H4 (cell line): ENCODE measurements at places on chromosomes 5 and 9. TPM values are rescaled to one million over a fixed set of nuclear protein-coding genes. Genes with fewer than 3 reads are reported as not detected.
A peak's percentile ranks its signal among the peaks of the same experiment; 100 is the strongest.

GRCh38 chr9:117549444-117549843, 134.6 kb upstream of the ASTN2 start:
- no peak for DNase-seq

DNA sequence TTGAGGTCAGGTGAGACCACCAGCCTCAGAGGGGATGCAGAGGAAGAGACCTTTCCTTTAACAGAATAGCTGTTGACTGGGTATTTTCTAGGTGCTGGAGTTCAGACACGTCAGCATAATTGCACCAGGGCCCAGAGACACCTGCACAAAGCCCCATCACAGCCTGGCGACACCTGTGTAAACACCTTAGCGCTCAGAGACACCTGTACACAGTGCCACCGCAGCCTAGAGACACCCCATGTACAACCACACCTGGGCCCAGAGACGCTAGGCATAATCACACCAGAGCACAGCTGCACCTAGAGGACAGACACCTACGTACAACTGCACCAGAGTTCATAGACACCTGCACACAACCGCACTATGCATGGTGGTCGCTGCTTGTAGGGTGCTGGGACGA, 1.0 kb downstream of the TRIP13 start:
- no peak for DNase-seq

DNA sequence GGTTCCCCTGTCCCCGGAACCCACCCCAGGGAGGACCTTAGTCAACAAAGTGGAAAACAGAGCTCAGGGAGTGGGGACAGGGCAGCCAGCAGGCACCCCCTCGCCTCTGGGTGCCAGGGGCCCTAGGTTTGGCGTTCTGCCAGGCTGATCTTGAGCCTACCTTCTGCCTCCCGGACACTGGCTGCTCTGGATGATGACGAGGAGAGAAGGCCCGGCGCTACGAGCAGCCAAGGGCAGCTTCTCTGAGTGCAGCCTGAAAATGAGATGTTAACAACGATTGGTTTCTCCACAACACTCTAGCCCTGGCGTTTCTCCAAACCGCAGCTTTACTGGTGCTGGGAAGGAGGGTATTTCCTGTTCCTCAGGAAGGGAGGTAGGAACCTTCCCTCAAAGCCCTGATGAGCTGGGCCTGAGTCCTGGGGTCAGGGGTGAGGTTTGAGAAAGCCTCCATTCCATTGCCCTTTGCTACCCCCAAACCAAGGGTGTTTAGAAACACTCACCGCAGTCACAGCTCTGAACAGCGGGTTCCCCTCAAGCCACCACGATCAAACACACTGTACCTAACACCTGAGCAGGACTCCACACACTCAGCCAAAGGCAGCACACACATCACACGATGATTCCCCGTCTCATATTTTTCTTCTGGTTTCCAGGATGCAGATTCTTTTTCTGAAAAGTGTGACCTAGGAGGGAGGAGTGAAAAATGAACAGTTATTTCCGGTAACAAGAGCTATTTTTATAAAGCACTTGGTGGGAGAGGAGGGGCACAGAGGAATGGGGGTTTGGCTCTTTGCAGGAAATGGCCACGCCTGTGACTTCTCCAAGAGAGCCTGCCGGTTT, at the start of gene STING1:
Gene STING1 (minus strand): TSS at position 709 of the 840 bp plus-strand sequence. CDS start 1,054 bp downstream, outside the sequence.
- peak; percentile 98 for DNase-seq

DNA sequence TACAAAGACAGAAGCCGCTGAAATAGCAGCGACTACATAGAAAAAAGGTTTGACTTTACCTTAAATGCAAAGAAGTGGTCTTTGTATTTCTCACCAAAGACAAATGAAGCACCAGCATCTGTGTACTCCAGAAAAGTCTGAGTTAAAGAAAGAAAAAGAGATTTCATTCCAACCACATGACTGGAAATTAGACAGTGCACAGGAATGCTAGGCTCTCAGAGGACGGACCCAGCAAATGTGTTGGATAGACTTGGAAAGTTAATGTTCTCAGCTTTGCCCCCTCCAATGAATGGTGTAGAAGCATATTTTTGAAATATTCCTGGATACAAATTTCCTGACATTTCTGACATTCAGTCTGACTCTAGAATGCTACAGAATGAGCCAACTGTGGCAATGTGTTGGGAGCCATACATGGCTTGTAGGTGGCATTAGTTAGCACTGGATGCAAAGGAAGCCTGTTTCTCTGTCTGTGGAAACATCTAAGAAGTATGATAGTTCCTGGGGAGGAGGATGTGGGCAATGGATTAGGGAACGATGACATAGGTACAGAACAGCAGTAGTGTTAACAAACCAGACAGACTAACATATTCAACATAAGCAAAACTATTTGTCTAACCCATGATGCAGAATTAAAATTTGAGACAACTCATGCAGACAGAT, 43.3 kb downstream of the SLC28A3 start:
- no peak for DNase-seq

DNA sequence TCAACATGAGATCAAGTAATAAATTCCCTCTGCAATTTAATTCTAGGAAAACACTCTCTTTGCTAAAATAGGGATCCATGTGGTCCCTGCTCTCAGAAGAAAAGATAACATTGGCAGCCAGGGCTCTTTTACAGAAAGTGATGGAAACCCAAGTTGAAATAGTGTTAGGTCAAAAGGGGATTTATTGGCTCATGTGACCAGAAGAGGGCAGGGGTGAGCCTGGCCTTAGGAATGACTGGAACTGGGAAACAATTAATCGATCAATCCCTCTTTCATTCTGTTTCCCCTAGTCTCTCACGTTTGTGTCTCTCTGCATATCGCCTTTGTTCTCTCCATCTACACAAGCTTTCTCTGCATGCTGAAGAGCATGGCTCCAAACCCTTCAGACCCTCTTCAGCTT, 58.3 kb upstream of the ALDH1B1 start:
- no peak for DNase-seq

DNA sequence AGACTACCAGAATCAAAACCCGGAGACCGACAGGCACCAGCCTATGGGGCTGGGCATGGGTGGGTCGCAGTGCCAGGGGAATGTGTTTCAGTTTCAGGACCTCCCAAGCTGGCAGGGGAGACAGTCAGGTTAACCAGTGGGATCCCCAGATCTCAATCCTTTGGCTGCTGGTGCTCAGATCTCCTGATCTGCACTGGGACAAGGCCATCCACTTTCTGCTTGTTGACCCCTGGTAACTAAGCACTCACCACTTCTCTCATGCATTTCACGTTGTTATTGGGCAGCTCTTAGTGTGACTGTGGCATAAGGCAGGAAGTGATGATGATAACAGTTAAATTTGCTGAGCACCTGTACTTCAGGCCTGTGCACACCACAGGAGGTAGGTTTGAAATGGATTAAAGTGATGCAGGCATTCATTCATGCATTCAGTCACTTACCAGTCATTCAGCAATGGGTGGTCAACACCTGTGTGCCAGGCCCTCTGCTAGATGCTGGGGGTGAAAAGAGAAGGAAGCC, 42.1 kb upstream of the STXBP1 start:
- DNase-seq, result peak; percentile 59

DNA sequence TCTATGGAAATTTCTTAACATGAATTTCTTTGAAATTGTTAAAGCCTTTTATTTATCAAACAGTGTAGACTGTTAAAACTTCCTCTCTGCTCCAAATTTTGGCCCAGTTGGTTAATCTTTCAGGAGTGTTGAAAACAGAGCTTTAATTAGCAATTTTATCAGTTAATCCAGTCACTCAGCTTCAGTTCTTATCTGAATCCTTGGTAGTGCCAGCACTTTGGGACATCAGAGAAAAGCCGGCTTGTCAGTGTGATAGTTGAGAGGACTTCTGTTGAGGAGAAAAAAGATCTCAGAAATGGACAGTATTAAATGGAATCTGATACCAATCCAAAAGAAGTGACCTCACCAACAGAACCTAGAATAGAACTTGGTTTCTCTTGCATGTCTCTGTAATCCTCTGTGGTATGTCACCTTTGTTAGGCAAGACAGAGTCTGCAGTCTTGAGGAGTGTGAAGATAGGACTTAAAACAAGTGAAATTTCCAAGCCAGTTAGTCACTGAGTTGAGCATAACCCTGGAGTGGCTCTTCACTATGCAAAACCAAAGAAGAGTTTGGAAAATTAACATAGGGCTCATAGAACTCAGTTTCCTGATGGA, 251.8 kb downstream of the NNT start:
- no peak for DNase-seq

DNA sequence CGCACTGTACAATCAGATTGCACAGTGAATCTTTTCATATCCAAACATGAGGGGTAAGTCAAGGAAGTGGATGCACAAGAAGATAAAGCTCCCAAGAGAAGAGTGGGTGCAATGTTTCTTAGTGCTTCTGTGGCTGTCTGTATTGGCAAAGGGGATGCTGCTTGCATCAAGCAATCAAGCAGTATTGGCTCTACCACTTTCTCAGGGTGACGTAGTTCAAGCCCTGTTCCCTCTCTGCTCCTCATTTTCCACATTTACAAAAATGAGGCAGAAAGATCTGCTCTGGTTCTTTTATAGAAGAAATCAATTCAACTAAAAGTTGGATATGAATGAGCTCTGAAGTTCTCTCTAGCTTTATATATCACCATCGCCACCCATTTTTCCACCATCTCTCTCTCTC, 2.3 kb downstream of the TNFSF8 start:
- DNase-seq, result no peak

Gene POLK
- 9.1 and 11.8 TPM in 2 replicates for total RNA-seq
